ENCODE measurements at places on chromosomes 5 and 9.
A peak's percentile ranks its signal among the peaks of the same experiment; 100 is the strongest.

DNA sequence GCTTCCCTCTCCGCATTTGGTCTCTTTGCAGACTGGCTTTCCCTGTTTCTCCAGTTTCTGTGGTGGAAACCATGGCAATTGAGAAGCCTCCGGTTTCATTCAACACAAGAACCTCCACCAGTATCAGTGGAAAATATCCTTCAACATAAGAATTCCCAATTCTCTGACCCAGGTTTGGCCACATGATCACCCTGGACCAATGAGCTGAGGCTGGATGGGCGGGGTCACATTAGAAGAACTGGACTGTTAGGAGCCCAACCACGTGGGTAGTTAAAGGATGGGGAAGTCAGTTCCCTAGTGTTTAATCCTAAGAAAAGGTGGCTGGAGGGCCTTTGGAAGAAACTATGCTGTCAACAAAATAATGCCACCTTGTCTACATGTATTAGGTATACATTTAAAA, 336.3 kb downstream of the DMRT2 start:
- DNase-seq: no peak

DNA sequence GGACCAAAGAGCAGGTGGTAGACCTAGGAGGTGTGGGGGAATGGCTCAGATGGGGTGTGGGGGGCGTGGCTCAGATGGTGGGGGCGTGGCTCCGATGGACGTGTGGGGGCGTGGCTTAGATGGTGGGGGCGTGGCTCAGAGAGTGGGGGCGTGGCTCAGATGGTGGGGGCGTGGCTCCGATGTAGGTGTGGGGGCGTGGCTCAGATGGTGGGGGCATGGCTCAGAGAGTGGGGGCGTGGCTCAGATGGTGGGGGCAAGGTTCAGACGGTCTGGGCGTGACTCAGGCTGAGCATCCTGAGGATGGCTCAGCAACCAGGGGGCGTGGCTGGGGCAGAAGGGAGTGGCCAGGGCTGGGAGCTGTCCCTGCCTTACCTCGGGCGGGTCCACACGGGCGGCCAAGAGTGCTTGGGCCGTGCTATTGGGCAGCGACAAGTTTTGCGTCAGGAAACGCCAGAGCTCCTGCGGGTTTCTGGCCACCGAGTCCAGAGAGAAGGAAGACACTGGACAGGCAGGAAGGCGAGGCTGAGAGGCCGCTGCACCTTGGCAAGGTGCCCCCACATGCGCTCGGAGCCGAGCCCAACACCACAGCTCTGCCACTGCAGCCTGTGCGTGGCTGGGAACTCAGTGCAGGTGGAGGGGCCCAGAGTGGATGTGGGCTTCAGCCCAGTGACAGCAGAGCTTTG, 5.9 kb downstream of the ABCA2 start:
- DNase-seq: peak; percentile 94

- no peak for DNase-seq
Measured at GRCh38 chr9:101126556-101126955, 98.0 kb downstream of the PLPPR1 start.

- DNase-seq: no peak
Measured at GRCh38 chr9:26391036-26391435, 501.6 kb downstream of the CAAP1 start.

All from HEK293T (cell line).